Mammary microvascular endothelial cell (primary cell): ENCODE measurements at places on chromosomes 3 and 15. TPM values are rescaled to one million over a fixed set of nuclear protein-coding genes. Genes with fewer than 3 reads are reported as not detected.

The SLC12A1 gene
- not detected in 2 replicates for total RNA-seq

The LMAN1L gene
- total RNA-seq, result not detected in 2 replicates

The CCDC191 gene
- 0.44 and 0.80 TPM in 2 replicates for total RNA-seq

The KLF15 gene
- 0.27 and 1.0 TPM in 2 replicates for total RNA-seq

The SCN5A gene
- total RNA-seq, result 5.5 and 8.4 TPM in 2 replicates

The PRR20G gene
- total RNA-seq, result not detected in 2 replicates

The DAPK2 gene
- 3.1 and 4.0 TPM in 2 replicates for total RNA-seq

The UBE2E2 gene
- total RNA-seq, result 28.6 and 35.2 TPM in 2 replicates

The LTK gene
- 0.10 and 0.73 TPM in 2 replicates for total RNA-seq

The PLCL2 gene
- total RNA-seq, result 8.9 and 9.1 TPM in 2 replicates

The PGBD4 gene
- 0.53 and 0.98 TPM in 2 replicates for total RNA-seq

The RASGRP1 gene
- total RNA-seq, result under 0.01 and 0.05 TPM in 2 replicates

The CFAP100 gene
- total RNA-seq, result not detected in 2 replicates

The TTLL13 gene
- total RNA-seq, result 0.20 TPM in 1 of 2 replicates, not detected in the other

The LDHAL6B gene
- total RNA-seq, result not detected in 2 replicates

The LAMB2 gene
- total RNA-seq, result 338 and 396 TPM in 2 replicates

The HIGD2B gene
- total RNA-seq, result not detected in 2 replicates

The GOLGA8F gene
- not detected in 2 replicates for total RNA-seq

The PEAK1 gene
- total RNA-seq, result 31.2 and 37.2 TPM in 2 replicates

The KATNBL1 gene
- 39.4 and 41.8 TPM in 2 replicates for total RNA-seq

The SUSD5 gene
- 4.3 and 4.6 TPM in 2 replicates for total RNA-seq

The ITIH3 gene
- not detected in 2 replicates for total RNA-seq

The PPM1L gene
- 1.1 and 2.5 TPM in 2 replicates for total RNA-seq

The CPEB1 gene
- total RNA-seq, result not detected in 2 replicates

The SCAANT1 gene
- total RNA-seq, result not detected in 2 replicates

The REC114 gene
- not detected in 2 replicates for total RNA-seq

The CD86 gene
- not detected in 2 replicates for total RNA-seq

The COMMD2 gene
- total RNA-seq, result 21.8 and 24.6 TPM in 2 replicates

The CSNK1G1 gene
- 15.4 and 16.1 TPM in 2 replicates for total RNA-seq

The SYNPR gene
- total RNA-seq, result not detected in 2 replicates

The MEX3B gene
- total RNA-seq, result 3.0 and 3.8 TPM in 2 replicates

The MORC1 gene
- not detected in 2 replicates for total RNA-seq

The LXN gene
- total RNA-seq, result 50.4 and 57.5 TPM in 2 replicates

The LARP6 gene
- 27.2 and 32.3 TPM in 2 replicates for total RNA-seq

The TMEM266 gene
- not detected in 2 replicates for total RNA-seq
